ENCODE measurements at places on chromosomes 13 and 19.

DNA sequence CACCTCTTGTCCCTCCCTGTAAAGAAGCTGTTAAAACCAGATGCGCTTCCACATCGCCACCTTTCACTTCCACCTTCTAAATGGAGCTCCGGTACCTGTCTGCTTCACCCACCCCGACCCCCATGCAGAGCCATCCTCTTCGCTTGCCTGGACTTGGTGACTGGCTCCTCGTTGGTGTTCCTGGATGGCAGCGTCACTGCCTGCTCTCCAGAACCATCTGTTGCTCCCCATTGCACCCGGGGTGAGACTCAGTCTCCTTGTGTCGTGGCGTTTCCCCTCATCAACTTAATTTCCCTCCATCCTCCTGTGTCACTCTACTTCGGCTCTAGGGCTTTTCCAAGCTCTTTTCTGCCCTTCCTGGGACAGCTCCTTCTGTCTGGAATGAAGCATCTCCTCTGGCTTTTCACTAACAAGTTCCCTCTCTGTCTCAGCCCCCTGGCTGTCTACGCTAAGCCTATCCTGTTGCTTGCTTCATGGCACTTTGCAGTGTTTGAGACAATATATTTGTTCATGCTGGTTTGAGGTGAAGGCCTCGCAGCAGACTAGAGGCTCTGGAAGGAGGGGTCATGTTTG lies 10.3 kb downstream of the CEBPG start:
- no peak for DNase-seq

GRCh38 chr13:33079960-33080359 lies 63.7 kb downstream of the KL start:
- no peak for DNase-seq

GRCh38 chr13:70616847-70617246 lies 508.6 kb upstream of the KLHL1 start:
- no peak for DNase-seq

DNA sequence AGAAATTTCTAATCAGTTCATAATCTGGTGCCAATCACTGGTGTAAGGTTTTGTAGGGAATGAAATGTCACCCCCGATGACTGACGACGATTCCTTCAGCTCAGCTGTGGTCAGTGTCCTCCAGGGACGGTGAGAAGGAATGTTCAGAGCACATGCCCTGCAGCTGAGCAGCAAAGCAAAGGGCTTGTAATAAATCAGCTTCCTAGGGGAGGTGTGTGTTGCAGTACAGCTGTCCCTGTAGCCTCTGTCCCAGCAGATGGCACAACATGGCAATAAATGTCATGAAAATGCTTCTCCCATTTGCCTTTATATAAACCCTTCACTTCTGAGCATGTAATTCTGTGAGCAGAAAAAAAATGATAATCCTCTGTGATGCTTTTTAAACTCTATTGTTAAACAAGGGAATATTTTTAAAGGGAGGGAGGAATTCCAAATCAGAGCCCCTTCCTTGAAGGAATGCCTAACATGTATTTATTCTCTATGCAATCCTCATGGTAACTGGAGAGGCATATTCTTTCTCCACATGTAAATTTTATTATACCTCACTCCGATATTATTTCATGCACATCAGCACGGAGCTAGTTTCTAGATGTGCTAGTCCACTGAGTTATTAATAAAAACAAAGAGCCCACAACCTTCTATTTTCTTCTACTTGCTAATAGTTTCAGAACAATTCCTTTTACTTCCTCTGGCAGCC lies 102.5 kb downstream of the FAM216B start:
- peak; percentile 32 for DNase-seq

GRCh38 chr19:18232540-18233223 lies 6.4 kb upstream of the PDE4C start:
- no peak for DNase-seq
